HFFc6 (cell line): ENCODE measurements at places on chromosomes 16 and 17. TPM values are rescaled to one million over a fixed set of nuclear protein-coding genes. Genes with fewer than 3 reads are reported as not detected.
A peak's percentile ranks its signal among the peaks of the same experiment; 100 is the strongest.

GRCh38 chr17:29346462-29346861 is 43.7 kb upstream of the TAOK1 start:
- no peak for DNase-seq

DNA sequence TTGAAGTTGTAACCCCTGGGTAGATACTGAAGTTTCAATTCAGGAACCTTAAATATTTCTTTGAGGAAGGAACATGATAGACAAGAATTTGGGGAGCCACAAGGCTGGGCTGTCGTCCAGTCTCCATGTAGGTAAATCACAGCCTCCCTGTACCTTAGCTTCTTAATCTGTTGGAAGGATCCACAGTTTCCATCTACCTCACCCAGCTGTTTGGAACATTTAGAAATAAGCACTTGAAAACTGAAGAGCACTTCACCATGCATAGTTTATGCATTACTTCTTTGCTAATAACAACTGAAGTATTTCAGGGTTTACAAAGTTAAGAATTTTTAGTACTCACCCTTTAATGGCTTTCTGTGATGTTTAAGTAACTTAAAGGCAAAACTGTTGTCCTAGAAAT is 17.2 kb downstream of the TXNDC11 start:
- no peak for DNase-seq

DNA sequence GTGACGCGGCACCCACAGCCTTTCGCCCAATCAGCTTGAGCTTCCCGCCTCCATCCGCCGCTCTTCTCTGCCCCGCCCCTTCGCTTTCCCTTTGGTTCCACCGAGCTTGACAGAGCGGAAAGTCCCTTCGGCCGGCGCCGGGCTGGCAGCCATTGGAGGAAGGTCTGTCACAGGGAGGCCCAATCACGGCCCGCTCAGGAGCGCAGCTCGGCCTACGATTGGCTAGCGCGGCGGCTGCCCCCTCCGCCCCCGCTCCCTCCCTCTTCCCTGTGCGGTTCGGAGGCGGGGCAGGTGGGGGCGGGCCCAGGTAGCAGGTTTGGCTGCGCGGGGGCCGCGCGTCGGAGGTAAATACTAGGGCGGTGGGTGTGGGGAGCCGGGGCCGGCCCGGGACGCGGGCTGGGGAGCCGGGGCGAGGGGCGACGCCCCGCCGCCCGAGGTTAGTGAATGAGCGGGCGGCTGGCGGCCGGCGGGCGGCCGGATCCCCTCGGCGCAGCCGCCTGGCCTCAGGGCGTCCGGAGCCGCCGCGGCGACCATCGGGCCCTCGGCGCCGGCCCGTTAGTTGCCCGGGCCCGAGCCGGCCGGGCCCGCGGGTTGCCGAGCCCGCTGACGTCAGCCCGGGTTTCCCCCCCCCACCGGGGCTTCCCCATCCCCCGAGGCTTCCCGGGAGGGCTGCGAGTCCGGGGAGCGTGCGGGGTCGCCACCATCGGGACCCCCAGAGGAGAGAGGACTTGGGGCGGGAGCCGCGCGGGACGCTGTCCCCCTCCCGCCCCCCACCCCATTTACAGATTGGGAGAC is at the start of gene CYLD:
TSS of gene CYLD (plus strand) at position 306 of the 795 bp plus-strand sequence. CDS start 7,613 bp downstream, outside the sequence.
- DNase-seq = peak; percentile 99

GRCh38 chr17:53470626-53471025 is 352.1 kb upstream of the KIF2B start:
- no peak for DNase-seq

IGFALS gene
- 0.30 TPM in 1 of 3 replicates, not detected in the others for total RNA-seq
